ENCODE measurements at places on chromosomes 16 and 17. TPM values are rescaled to one million over a fixed set of nuclear protein-coding genes. Genes with fewer than 3 reads are reported as not detected.

DNA sequence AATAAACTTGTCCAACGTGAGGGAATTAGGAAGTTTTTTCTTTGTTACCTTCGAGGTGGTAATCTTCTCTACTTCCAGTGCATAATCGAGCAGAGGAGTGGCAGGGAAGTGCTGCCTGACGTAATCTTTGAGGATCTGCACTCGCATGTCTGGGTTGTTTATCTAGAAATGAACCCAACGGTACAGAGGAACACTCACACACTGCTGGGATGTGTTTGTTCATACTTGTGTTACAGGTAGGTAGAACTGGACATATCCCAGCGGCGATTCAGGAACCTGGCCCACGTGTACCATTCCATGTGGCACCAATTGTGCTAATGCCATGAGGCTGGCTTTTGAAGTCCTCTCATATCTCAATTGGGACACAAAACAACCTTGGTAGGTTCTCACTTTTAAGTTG, 4.2 kb upstream of the KLHL11 start:
- no peak for DNase-seq
- peaks cover 5% of the 10 kb centered on the region for H3K4me1 ChIP-seq
- no peak overlapping the region for H3K4me3 ChIP-seq
- no peaks in the 10 kb centered on the region for H3K27me3 ChIP-seq
- H3K27ac ChIP-seq, result no peak overlapping the region
- H3K36me3 ChIP-seq, result peaks cover 77% of the 10 kb centered on the region

DNA sequence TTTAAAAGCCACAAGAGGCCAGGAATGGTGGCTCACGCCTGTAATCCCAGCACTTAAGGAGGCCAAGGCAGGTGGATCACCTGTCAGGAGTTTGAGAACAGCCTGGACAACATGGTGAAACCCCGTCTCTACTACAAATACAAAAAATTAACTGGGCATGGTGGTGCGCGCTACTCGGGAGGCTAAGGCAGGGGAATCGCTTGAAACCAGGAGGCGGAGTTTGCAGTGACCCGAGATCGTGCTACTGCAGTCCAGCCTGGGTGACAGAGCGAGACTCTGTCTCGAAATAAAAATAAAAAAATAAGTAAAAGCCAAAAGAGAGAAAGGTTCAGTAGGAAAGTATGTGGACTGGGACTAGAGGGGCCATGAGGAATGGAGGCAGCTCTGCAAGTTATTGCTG, 13.1 kb upstream of the ITGAL start:
- no peak for DNase-seq
- H3K4me3 ChIP-seq, result no peak overlapping the region
- H3K4me1 ChIP-seq, result no peaks in the 10 kb centered on the region
- no peaks in the 10 kb centered on the region for H3K27me3 ChIP-seq

Gene KRTAP4-5
- total RNA-seq, result not detected

DNA sequence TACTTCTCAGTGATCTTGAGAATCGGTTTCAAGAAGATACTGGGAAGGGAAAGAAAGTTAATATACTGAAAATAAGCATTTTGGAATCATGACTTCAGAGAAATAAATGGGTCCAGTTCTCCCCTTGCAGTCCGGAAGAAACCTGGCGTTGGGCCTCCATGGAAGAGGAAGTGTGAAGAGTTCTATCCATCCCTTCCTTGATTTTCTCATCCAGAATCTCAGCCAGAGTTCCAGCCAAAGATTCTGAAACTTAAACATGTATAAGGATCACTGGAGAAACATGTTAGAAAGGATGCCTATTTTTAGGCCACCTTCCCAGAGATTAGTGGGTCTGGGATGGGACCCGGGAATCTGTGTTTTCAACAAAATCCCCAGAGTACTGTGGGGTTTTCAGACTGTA, 8.7 kb upstream of the GAS7 start:
- H3K4me3 ChIP-seq, result no peak overlapping the region
- H3K27me3 ChIP-seq, result no peaks in the 10 kb centered on the region
- H3K4me1 ChIP-seq, result peaks cover 25% of the 10 kb centered on the region
- no peaks in the 10 kb centered on the region for H3K36me3 ChIP-seq
- H3K27ac ChIP-seq, result no peak overlapping the region

DNA sequence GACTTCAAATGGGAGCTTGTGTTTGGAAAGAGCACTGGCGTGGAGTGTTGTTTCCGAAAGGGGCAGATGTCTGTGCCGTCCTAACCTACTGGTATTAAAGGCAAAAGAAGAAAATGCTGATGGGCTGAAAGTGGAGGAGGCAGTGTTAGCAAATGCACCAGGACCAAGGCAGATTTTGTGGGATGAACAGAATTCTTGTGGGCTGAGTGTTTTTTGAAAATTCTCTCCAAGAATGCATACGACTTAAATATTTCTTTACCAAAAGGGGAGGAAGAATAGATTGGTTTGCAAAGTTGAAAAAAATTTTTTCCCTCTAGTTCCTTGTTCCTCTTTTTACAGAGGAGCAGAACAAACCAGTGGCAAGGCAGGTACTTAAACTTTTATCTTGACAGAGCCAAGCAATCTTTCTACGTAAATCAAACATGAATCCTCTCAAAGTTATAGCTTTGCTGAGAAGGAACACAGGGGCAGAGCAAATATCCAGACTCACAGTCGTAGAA, 16.8 kb downstream of the MARCHF10 start:
- DNase-seq, result no peak
- no peaks in the 10 kb centered on the region for H3K27me3 ChIP-seq
- H3K4me1 ChIP-seq, result no peaks in the 10 kb centered on the region
- H3K27ac ChIP-seq, result no peak overlapping the region
- H3K4me3 ChIP-seq, result no peak overlapping the region

DNA sequence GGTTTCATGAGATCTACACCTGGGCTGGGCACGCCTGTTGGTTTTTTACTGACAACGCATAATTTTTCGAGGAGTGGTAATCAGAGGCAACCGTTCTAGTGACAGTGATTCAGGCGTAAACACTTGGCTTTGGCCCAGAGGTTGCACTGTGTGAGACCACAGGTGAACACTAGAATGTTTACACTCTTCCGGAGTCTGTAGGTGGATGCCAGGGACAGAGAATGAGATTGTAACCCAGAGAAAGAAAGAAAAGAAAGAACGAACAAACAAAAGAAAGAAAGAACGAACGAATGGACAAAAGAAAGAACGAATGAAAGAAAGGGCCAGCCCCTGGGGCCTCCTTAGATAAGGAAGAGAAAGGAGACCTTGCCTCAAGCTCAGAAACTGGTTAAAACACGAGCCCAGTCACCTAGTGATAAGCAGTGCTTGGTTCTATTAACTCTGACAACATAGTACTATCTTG, 113.2 kb downstream of the PRKCB start:
- H3K4me1 ChIP-seq, result no peaks in the 10 kb centered on the region
- H3K27ac ChIP-seq, result no peak overlapping the region
- H3K4me3 ChIP-seq, result no peak overlapping the region
- no peaks in the 10 kb centered on the region for H3K36me3 ChIP-seq
- no peak for DNase-seq
- H3K27me3 ChIP-seq, result no peaks in the 10 kb centered on the region

Gene PVALEF
- not detected for total RNA-seq

Gene PRSS27
- total RNA-seq, result 0.75 TPM

All from esophagus muscularis mucosa (tissue), 4 donors.